Vagina (tissue), 2 donors: ENCODE measurements at places on chromosomes 1 and 21.
A peak's percentile ranks its signal among the peaks of the same experiment; 100 is the strongest.

- H3K27me3 ChIP-seq, result no peaks in the 10 kb centered on the region
- no peak overlapping the region for H3K27ac ChIP-seq
- H3K4me3 ChIP-seq, result no peak overlapping the region
- no peaks in the 10 kb centered on the region for H3K4me1 ChIP-seq
- DNase-seq, result no peak
These were observed 580.7 kb upstream of the ADGRL4 start for GRCh38 chr1:79587229-79587628.

- DNase-seq, result no peak
- H3K36me3 ChIP-seq, result no peaks in the 10 kb centered on the region
- H3K4me3 ChIP-seq, result no peak overlapping the region
- no peaks in the 10 kb centered on the region for H3K27me3 ChIP-seq
- H3K4me1 ChIP-seq, result peaks cover 38% of the 10 kb centered on the region
- H3K27ac ChIP-seq, result no peak overlapping the region
These were observed 170.5 kb downstream of the TOMM20 start for GRCh38 chr1:234958066-234958705.

- H3K36me3 ChIP-seq, result no peaks in the 10 kb centered on the region
- H3K4me1 ChIP-seq, result peaks cover under 1% of the 10 kb centered on the region
- H3K27ac ChIP-seq, result no peak overlapping the region
- DNase-seq, result no peak
- H3K4me3 ChIP-seq, result no peak overlapping the region
These were observed 2.7 kb upstream of the KCNJ9 start for GRCh38 chr1:160078512-160079195.

GRCh38 chr21:46294647-46295176 is 8.6 kb downstream of the YBEY start:
- no peak for DNase-seq
- no peak overlapping the region for H3K4me3 ChIP-seq
- H3K27ac ChIP-seq, result peak overlapping the region; percentile 20

GRCh38 chr1:96445302-96445701 is 276.3 kb upstream of the PTBP2 start:
- no peaks in the 10 kb centered on the region for H3K27me3 ChIP-seq
- no peaks in the 10 kb centered on the region for H3K36me3 ChIP-seq
- H3K4me3 ChIP-seq, result no peak overlapping the region
- no peak for DNase-seq
- no peak overlapping the region for H3K27ac ChIP-seq
- H3K4me1 ChIP-seq, result no peaks in the 10 kb centered on the region

- no peak overlapping the region for H3K27ac ChIP-seq
- no peak overlapping the region for H3K4me3 ChIP-seq
- peaks cover under 1% of the 10 kb centered on the region for H3K4me1 ChIP-seq
- H3K36me3 ChIP-seq, result peaks cover 13% of the 10 kb centered on the region
These were observed 2.9 kb upstream of the FBXO6 start for GRCh38 chr1:11661103-11661502.

- H3K4me1 ChIP-seq, result no peaks in the 10 kb centered on the region
- no peaks in the 10 kb centered on the region for H3K27me3 ChIP-seq
- no peaks in the 10 kb centered on the region for H3K36me3 ChIP-seq
- H3K27ac ChIP-seq, result no peak overlapping the region
- H3K4me3 ChIP-seq, result no peak overlapping the region
These were observed 45.2 kb downstream of the ZNF691 start for GRCh38 chr1:42891465-42892138.
